ENCODE measurements at places on chromosomes 5 and 9.

DNA sequence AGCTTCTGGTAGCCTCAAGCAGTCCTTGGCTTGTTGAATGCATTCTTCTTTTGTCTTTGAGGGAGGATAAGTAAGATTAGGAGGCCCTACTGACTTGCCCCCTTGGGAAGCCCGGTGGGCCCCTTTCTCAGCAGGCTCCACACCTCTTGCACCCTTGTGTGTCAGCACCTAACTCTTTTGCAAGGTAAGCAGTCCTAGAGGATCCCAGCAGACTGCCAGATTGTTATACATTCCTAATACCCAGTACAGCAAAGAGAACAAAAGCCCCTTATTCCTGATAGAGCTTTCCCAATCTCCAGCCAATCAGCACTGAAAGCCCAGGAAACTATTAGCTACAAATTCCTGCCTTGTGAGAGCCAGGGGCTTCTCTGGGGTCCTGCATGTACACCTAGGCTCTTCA lies 152.8 kb downstream of the RAB3C start:
- no peak for DNase-seq

- no peak for DNase-seq
These were observed 145.4 kb downstream of the BNC2 start for GRCh38 chr9:16725066-16725465.

DNA sequence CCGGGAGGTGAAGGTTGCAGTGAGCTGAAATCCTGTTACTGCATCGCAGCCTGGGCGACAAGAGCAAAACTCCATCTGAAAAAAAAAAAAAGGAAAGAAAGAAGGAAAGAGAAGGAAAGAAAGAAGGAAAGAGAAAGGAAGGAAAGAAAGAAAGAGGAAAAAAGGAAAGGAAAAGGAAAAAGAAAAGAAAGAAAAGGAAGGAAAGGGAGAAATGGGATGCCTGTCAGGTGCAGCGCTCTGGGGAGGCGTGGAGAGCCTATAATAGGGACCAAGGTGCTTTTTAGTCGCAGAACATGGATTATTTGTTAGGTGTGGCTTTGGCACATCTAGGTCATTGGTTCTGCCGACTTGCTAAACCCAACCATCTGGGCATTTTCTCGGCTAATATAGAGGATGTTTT lies 17.9 kb downstream of the EXOSC2 start:
- no peak for DNase-seq

- peak; percentile 79 for DNase-seq
These were observed 29.7 kb downstream of the CNTFR start for GRCh38 chr9:34559624-34560455.

GRCh38 chr5:74870299-74871067 lies 4.3 kb upstream of the FAM169A start:
- DNase-seq = no peak
